ENCODE measurements at places on chromosomes 4 and X.

GRCh38 chrX:13473442-13474163 is 95.8 kb upstream of the EGFL6 start:
- no peak for DNase-seq

- DNase-seq, result no peak
Observed at GRCh38 chr4:112318239-112319142, 21.3 kb downstream of the ALPK1 start.

- DNase-seq, result no peak
Observed at GRCh38 chr4:30245140-30245539, 475.0 kb upstream of the PCDH7 start.

DNA sequence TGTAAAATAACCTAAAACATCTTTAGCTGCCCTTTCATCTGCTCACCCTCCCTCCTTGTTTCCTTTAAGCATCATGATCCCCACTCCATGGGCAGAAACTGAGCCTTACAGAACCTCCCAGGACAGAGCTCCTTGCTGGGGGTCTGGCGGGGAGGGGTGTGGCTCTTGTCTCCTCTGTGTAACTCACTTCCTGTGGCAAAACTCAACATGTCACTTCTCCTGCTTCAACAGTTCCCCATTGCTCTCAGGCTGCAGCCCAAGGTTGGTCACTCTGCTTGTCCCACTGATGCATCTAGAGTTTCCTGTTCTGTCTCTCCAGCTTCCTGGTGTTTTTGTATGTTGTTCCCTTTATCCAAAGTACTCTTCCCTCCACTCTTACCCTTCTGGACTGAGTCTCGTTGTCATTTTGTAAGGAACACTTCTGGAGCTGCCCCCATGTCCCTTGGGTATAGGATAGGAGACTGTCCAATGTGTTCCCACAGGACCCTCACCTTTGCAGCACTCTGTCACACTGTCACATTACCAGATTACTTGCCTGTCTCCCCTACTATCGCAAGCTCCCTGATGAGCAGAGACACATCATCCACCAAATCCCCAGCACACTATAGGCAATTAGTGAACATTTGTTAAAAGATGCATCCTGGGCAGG is 19.6 kb downstream of the TMEM31 start:
- no peak for DNase-seq
